ENCODE measurements at places on chromosomes 16 and 17.

DNA sequence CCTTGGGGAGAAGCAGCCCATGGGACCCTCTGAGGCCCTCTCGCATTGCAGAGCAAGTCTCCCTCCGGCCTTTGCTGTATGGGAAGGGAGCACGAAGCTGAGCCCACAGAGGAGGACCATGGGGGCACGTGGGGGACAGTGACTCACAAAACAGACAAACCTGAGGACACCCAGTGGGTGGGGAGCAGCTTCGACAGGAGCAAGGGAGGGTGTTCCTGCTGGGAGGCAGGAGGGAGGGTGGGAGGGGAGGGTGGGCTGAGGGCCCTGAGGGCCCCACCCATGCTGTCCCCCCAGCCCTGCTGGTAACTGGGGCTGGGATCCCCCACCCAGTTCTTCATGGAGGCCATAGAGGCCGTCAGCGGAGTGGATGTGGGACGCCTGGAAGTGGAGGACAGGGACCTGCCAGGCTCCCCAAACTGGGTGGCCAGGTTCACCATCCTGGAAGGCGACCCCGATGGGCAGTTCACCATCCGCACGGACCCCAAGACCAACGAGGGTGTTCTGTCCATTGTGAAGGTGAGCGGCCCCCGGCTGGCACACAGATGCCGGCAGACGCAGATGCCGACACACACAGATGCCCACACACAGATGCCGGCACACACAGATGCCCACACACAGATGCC lies 12.5 kb downstream of the SLC22A31 start:
- no peak for DNase-seq

- DNase-seq, result no peak
Observed at GRCh38 chr17:11182430-11182829, 58.6 kb upstream of the SHISA6 start.

- no peak for DNase-seq
Observed at GRCh38 chr17:69884356-69884755, 190.7 kb upstream of the KCNJ16 start.

- DNase-seq, result no peak
Observed at GRCh38 chr16:72530434-72530833, 358.5 kb upstream of the PMFBP1 start.

- DNase-seq, result no peak
Observed at GRCh38 chr17:42436391-42436790, 13.3 kb upstream of the CAVIN1 start.

- DNase-seq, result no peak
Observed at GRCh38 chr17:57968456-57968855, 13.2 kb upstream of the CUEDC1 start.

GRCh38 chr17:40203131-40203530 lies 16.0 kb upstream of the WIPF2 start:
- no peak for DNase-seq

DNA sequence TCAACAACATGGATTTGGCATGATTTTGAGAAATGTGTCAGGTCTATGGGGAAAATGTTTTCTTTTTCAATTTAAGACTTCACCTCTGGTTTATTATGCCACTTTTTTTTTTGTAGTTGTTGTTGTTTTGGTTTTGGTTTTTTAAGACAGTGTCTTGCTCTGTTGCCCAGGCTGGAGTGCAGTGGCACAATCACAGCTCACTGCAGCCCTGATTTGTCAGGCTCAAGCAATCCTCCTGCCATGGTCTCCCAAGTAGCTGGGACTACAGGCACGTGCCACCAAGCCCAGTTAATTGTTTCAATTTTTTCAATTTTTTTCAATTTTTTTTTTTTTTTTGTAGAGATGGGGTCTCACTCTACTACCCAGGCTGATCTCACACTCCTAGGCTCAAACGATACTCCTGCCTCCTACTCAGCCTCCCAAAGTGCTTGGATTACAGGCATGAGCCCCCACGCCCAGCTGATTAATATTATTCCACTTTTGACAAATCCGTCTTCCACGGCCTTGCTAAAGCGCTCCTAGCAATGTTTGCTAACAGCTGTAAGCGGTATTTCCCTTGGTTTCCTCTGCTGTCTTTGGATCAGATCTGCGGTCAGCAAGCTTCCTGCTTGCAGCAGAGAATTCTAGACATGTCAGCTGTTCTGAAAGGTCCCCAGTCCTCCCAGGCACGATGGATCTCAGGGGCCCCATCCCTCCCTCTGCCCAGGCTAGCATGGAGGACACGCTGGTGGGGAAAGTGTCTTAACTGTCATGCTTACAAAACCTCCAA lies 7.0 kb upstream of the MILR1 start:
- DNase-seq, result no peak

- no peak for DNase-seq
Observed at GRCh38 chr17:45022288-45022648, 29.2 kb downstream of the DCAKD start.

DNA sequence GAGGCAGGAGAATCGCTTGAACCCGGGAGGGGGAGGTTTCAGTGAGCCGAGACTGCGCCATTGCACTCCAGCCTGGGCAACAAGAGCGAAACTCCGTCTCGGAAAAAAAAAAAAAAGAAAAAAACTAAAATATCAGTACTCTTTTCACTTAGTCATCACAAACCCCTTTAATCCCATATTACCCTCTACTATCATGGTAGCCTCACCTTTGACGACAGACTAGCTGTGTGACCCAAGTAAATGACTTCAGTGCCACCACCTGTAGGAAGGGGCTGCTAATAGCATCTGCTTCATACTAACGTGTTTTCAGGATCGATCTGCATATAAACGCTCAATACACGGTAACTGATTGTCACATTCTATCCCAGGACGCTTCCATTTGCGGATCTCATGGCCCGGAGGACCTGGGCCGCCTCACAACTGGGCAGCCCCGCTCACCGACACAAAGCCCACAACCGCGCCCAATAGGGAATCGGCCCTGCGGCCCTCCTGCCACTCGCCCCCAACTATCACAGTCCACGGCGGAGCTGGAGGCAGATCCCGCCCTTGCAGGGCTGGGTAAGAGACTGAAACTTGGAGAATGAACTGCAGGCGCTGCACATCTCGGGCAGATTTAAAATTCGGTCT lies 1.1 kb upstream of the ZNF263 start:
- no peak for DNase-seq

DNA sequence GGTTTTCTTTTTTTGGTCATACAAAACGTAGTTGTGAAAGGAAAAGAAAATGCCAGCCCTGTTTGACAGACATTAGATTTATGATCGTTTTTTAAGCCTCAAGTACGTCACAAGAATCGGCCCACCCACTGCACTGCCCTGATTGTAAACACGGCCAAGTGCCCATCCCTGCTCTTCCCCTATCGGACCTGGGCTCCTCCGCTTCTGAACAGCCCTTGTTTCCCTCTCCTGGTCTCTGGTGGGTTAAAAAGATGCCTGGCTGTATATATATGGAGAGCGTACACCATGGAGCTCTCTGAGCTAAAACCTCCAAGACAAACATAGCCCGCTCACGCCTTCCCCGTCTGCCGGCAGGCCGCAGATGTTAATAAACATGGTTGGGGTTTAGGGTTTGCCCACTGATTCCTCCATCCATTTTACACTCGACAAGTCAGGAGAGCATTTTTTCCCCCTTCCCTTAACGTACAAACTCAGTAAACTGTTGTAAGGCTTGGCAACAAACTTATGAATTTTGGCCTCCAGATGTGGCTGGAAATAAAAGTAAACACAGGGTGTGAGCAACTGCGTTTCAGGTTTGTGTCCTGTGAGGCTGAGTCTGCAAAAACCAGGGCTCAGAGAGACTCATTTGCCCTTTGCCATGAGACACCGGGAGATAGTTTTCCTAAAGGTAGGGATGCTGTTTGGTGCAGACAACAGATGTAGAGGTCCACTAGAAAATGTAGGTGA lies 325.9 kb downstream of the SOX9 start:
- DNase-seq, result no peak

- DNase-seq, result no peak
Observed at GRCh38 chr16:5604770-5605169, 507.2 kb upstream of the EEF2KMT start.

- no peak for DNase-seq
Observed at GRCh38 chr16:21126518-21126917, 24.1 kb downstream of the DNAH3 start.

- no peak for DNase-seq
Observed at GRCh38 chr16:27685807-27686206, 135.9 kb downstream of the KATNIP start.

DNA sequence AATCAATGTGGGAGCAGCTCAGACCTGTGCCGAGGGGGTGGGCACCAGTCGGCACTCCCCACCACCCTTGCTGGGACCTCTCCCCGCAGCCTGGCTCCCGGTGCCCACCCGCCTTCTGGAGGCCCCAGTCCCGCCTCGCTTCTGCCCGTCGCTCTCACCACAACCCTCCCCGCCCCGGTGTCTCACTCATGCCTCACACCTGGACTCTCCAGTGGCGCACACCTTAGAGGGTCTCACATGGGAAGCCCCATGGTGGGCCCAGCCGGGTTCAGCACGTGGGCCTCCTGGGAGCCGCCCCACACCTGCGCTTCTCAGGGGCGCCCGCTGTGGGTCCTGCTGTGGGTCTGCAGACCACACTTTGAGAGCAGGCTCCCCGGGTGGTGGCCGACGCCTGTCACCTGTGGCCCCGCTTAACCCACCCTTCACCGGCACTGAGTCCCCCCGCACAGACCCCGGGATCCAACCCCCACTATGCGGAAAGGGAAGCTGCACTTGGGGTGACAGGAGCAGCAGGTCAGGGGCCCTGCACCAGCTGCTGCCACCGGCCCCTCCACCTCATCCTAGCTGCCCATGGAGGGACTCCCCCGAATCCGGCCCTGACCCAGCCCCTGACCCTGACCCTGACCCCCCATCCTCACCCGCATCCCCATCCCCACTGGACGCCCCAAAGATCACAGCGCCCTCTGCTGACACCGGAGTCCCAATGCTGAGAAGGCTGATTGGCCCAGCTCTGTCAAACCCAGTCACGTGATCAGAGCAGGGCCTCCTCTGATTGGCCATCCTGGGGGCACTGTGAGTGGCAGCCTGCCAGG lies 27.4 kb upstream of the SLC38A10 start:
- DNase-seq, result no peak

- no peak for DNase-seq
Observed at GRCh38 chr16:51569203-51569931, 418.3 kb upstream of the SALL1 start.

DNA sequence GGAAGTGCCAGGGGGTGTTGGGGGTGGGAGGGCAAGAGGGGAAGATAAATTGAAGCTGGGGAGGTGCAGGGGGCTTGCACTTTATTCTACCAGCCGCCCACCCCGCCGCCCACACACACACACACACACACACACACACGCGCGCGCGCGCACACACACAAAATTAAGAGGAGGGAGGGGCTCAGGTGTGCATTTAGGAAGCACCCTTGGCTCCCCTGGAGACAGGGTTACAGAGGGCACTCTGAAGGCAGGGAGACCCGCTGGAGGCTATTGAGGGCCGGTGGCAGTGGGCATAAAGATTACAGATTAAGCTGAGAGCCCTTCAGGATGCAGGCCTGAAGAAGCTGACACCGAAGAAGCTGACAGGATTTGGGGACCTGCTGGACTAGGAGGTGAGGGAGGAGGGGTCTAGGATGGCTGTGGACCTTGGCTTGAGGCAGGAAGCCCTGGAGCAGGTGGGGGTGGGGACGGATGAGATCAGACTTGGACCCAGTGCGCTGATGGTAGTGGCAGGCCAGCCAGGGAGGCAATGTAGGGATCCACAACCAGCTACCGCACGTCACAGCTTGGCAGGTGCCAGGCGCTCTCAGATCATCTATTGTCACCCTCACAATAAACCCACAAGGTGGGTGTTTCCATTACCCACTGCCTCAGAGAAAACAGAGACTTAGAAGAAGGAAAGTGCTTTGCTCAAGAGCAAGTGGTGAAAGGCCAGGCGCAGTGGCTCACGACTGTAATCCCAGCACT lies 772 bp upstream of the SAMD14 start:
- no peak for DNase-seq

- DNase-seq, result no peak
Observed at GRCh38 chr17:1498233-1498632, 5.7 kb upstream of the MYO1C start.

DNA sequence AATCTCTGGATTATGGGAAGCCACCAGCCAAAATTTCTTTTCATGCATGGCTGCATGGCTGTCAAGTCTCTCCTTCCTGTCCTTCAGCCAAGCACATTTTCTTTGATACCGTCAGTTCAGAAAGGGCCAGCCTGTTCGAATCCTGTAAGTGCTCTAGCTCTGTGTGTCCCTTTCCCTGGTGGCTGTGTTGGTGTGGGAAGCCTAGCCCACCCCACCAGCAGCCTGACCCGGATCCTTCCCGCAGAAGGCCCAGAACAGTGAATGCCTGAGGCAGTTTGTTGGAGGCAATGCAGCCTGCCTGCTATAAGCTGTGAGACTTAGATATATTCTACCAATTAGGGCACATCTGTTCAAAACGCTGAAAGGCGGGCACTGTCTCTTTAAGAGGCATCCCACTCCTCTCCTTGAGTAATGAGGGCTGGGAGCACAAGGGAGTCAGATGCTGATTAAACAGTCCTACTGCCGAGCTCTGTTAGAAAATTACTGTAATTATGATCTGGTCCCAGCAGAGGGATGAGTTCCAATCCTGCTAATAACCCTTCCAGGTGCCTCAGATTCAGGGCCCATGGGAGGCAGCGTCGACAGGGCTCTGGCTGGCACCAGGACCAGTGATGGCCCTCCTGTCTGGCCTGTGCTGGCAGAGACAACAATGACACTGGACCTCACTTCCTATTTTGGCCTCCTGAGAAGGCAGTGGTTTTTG lies 18.4 kb downstream of the SNX11 start:
- no peak for DNase-seq

GRCh38 chr17:34246446-34246845 lies 8.6 kb upstream of the CCL2 start:
- DNase-seq, result no peak

DNA sequence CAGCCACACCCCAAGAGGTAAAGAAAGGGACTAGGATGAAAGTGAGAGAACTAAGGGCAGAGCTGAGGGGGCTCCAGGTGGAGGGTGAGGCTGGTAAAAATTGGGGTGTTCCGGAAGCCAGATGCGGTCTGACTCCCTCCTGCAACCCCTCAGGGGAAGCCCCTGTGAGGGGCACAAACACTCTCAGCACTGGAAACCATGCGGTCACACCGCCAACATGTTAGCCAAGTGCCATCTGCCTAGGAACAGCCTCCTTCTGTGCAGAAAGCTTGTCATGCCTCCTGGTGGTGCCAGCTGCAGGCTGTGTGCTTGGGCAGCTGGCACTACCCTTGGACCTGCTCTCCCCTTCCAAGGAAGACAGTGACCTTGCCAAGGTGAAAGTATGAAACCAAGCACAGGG lies 83.5 kb upstream of the RPL38 start:
- no peak for DNase-seq

- no peak for DNase-seq
Observed at GRCh38 chr16:90020260-90020837, 1.1 kb upstream of the DBNDD1 start.

- no peak for DNase-seq
Observed at GRCh38 chr17:79804856-79805696, 8.2 kb upstream of the CBX8 start.

- DNase-seq, result no peak
Observed at GRCh38 chr16:67006930-67007658, 18.7 kb downstream of the CES4A start.

- DNase-seq, result no peak
Observed at GRCh38 chr16:67426950-67427349, 4.0 kb upstream of the HSD11B2 start.
